ENCODE measurements at places on chromosomes 4 and X. TPM values are rescaled to one million over a fixed set of nuclear protein-coding genes. Genes with fewer than 3 reads are reported as not detected.

- H3K27me3 ChIP-seq: no peaks in the 10 kb centered on the region
- H3K27ac ChIP-seq: no peak within 1 kb of the TSS
- H3K4me3 ChIP-seq: no peak within 1 kb of the TSS
- H3K36me3 ChIP-seq: no peaks in the 10 kb centered on the region
- no peaks in the 10 kb centered on the region for H3K4me1 ChIP-seq
Observed at GRCh38 chr4:15963001-15963451, at the start of gene FGFBP2. TSS of gene FGFBP2 (minus strand) at chr4:15963175. CDS start at chr4:15963129, 46 bp downstream.

GRCh38 chr4:92825256-92825655 is 521.5 kb downstream of the GRID2 start:
- H3K27me3 ChIP-seq: no peaks in the 10 kb centered on the region
- H3K36me3 ChIP-seq: no peaks in the 10 kb centered on the region
- H3K4me3 ChIP-seq: no peak overlapping the region
- no peak for DNase-seq

- H3K27me3 ChIP-seq: no peaks in the 10 kb centered on the region
- no peak overlapping the region for H3K27ac ChIP-seq
- no peak for DNase-seq
- no peaks in the 10 kb centered on the region for H3K36me3 ChIP-seq
Observed at GRCh38 chr4:103934178-103934789, 214.5 kb upstream of the TACR3 start.

GRCh38 chr4:156596706-156597329 is 374.8 kb downstream of the PDGFC start:
- H3K36me3 ChIP-seq: no peaks in the 10 kb centered on the region
- peak overlapping the region; percentile 57 for H3K27ac ChIP-seq
- no peak for DNase-seq

GRCh38 chr4:153798420-153798819 is 9.5 kb upstream of the SFRP2 start:
- no peak overlapping the region for H3K4me3 ChIP-seq
- DNase-seq: no peak
- H3K36me3 ChIP-seq: no peaks in the 10 kb centered on the region
- H3K27ac ChIP-seq: no peak overlapping the region

The TMPRSS11F gene
- not detected for total RNA-seq

The SLC4A4 gene
- total RNA-seq: 0.51 TPM

The BTC gene
- 2.1 TPM for total RNA-seq

The PAGE2 gene
- total RNA-seq: not detected

The GAGE12E gene
- total RNA-seq: not detected

The PLP1 gene
- 41.0 TPM for total RNA-seq

The ARSJ gene
- 37.9 TPM for total RNA-seq

All from uterus (tissue), 4 donors.